ENCODE measurements at places on chromosomes 3 and 15.

GRCh38 chr3:111767756-111768445 lies 91.2 kb upstream of the PHLDB2 start:
- no peak for DNase-seq

GRCh38 chr3:101146946-101147345 lies 153.7 kb upstream of the ABI3BP start:
- no peak for DNase-seq

- no peak for DNase-seq
Measured at GRCh38 chr15:68633231-68634121, 54.7 kb downstream of the CORO2B start.

DNA sequence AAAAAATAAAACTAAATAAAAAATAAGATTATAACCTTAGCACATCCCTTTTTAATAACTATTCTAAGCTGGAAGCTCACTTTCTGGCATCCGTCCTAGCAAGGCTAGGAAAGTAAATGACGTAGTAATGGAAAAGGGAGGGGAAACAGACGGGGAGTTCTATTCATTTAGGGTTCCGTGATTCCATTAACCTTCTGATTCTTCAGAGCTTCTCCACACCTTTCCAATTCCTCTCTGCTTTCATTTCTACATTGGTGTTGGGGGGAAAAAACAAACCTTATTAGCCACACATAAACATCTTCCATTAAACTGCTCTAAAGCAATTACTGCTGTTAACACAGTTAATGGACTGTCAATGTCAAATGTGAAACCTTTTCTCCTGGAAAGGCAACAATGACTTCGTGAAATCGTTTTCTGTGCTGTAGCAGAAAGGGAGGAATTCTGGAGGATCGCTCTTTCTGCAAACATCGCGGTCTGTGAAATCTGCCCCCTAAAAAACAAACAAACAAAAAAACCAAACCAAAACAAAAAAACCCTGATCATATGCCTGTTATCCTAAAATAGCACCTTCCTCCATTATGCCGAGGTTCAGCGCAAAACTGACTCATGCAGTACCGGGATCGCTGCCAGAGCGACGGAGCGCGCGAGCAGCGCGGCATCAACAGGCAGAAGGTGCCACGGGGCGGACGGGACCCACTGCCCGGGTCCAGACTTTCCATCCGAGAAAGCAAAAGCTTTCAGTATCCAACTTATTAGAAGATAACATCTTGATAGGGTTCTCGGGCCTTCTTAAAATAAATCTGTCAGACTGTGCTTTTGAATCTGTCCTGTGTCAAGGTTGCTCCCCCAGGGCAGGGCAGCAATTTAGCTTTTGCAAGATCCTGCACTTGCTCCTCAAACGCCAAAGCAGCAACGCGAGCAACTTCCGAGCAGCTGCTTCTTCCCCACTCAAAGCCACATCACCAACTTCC lies 156.2 kb downstream of the FGF12 start:
- DNase-seq, result no peak

- DNase-seq, result no peak
Measured at GRCh38 chr15:74808840-74809229, 3.8 kb upstream of the LMAN1L start.

DNA sequence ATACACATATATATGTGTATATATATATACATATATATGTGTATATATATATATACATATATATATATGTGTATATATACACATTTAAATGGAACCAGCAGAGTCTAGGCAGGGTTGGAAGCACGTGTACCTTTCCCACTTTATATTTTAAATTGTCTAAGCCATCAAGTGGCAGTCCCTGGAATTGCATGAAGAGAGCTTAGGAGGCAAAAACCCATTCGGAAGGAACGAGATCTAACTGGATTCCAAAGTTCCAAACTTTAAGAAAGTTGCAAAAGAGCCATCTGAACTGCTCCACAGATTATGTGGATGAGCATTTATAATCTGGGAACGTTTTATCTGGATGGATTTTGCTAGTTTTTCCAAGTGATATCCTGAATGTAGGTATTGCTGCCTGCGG lies 186.5 kb downstream of the FOXP1 start:
- no peak for DNase-seq

DNA sequence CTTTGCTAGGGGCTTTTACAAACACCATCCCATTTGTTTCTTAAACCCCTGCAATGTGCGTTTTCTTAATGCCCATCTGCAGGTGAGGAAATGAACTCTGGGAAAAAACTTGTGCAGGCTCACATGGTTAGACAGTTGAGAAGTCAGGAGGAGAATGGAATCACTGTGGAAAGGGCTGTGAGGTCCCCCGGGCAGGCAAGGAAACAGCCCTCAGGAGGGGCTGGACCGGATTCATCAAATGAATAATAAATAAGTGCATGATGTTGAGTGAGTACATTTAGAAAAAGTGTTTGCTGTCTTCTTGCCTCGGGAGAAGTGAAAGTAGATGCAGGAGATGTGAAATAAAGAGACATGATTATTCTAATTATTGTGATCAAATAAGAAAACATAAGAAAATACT lies 76.6 kb downstream of the PGPEP1L start:
- no peak for DNase-seq

DNA sequence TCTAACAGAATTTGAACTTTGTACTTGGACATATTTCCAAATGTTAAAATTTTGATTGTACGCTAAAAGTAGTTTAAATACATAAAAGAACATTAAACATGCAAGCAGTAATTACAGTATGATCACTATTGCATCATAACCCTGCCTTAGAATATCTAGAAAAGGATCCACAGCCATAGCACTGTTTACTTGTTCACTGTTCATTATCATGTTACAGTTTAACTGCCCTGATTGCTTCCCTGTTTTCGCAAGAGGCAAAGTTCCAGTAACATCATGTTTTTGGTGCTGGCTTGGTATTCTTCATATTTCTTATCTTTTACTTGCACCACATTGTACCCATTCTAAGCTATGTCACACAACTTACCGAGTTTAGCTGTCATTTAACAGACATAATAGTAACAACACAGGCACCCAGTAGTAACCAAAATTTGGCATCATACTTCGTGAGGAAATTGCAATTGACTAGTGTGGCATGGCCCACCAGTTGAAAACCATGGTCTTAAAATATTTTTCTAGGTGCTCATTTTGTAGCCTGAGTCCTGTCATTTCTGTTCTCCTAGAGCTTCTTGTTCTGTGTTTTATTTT lies 13.3 kb upstream of the TMEM87A start:
- no peak for DNase-seq

DNA sequence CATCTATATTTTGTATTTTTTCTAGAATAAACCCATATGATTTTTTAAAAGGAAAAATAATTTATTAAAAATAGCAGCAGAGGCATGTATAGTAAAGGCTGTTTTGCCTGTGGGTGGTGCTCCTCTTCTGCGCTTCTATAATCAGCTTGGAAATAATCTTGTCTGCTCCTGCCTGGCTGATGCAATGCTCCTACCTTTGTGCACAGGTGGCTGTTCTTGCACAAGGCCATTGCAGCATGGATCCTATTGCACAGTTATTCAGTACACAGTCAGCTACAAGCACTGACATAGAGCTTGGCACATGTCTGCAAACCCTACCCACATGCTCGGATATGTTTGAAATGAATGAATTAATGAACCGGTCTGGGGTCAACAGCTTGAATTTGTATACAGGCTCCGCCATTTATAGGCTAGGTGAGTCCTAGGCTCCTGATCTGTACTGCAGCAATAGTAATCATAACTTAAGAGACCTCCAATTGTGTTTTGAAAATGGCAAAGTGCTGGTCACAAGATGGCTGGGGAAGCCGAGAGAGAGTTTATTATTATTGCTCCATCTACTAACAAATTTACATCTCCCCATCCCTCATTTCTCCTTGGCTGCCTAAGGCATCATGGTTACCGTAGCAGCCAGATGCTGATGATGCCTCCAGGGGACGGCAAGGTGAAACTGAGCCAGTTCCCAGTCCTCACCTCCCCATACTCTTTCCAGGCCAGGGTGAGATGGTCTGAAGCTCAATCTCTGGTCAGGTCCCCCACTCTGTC lies 532 bp upstream of the RTP1 start:
- no peak for DNase-seq

GRCh38 chr3:101387351-101387750 lies 67.0 kb upstream of the IMPG2 start:
- DNase-seq, result no peak

DNA sequence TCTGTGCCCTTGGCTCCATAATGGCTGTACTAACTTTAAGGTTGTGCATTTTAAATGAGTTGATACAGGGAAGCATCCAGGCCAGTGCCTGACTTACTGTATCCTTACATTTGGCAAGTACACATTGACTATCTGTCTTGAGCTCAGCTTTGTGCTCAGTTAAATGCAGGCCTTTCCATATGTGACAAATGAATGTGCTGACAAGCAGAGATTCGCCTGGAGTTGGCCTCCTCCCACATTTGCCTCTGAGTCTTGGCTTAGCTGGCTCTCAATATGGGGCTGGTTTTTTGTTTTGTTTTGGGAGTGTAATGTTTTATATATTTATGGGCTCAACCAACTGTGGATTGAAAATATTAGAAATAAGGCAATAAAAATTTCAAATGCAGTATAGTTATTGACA lies 29.7 kb downstream of the TRIM71 start:
- DNase-seq, result no peak

Data from activated CD8-positive, alpha-beta memory T cell treated with anti-CD3 and anti-CD28 coated beads for 4 hours (primary cell).